ENCODE measurements at places on chromosomes 7 and 10.
A peak's percentile ranks its signal among the peaks of the same experiment; 100 is the strongest.

GRCh38 chr7:28986028-28986764 is 28.1 kb upstream of the TRIL start:
- no peak for DNase-seq

DNA sequence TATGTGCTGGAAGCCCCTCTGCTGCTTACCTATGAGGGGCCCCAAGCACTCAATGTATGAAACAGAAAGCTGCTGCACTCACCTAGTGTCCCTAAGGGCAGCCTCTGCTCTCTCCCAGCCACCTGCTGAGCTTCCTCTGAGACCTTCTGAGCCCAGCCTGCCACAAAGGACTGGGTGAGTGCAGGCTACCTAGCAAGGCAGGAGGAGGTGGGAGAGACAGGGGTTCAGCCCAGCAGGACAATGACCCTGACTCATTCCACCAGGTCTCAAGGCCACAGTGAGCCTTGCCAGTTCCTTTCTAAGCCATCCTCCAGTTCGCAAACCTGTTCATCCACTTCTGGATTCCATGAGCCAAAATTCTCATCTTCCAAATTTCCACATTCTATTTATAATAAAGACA is 16.3 kb downstream of the VOPP1 start:
- no peak for DNase-seq

DNA sequence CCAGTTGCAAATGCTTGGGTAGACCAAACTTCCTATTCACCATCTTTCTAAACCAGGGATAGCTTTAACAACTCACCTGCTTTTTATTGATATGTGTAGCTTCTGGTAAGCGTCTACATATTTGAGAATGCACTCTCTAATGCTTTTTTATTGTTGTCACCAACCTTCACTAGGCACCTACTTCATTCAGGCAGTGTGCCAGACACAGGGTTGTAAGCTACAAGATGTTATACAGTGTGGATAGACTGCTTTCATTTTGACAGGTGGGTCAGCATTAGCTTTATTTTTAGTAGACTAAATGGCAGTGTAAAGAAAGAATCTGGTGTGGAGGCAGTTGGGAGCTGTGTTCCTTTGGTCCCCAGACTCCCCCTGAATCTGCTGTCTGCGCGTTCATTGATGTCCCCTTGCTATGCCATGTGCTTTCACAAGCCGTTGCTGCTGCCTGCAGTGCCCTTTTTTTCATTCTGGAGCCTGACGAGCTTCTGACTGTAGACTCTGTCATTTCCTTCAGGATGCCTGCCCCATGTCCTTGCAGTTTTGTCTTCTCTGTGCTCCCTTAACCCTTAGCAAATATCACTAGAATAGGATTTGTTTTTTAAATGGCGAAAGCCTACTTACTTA is 32.1 kb downstream of the NRF1 start:
- DNase-seq: no peak

DNA sequence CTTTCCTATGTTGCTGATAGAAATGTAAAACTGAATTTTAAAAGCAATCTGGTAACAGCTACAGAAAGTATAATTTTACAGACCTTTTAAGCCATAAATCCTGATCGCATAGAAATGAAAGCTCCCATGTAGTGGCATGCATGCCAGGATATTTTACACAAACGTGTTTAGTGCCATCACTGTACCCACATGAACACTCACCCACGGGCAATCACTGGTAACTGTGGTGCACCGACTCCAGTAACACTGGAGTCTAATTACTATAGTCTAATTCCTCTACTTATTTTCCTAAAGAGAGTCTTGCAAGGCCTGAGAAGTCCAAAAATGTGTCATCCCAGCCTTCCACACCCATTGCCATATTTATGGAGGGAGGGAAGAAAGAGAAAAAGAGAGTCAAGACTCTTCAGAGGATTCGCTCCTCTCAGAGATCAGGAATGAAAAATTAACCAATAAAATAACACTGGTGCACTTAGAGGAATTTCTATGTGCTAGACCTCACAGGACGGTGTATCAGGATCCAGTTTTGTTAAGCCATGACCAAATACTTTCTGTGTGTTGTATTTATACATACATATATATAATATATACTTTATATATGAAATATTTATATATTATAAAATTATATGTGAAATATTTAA is 48.9 kb upstream of the AKR1C1 start:
- no peak for DNase-seq

DNA sequence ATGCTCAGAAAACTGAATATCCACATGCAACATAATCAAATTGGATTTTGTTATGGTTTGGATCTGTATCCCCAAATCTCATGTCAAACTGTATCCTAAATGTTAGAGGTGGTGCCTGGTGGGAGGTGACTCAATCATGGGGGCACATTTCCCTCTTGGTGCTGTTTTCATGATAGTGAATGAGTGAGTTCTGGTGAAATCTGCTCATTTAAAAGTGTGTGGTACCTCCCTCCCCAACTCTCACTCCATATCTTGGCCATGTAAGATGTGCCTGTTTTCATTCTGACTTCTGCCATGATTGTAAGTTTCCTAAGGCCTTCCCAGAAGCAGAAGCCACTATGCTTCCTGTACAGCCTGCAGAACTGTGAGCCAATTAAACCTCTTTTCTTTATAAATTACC is 239.6 kb upstream of the KLF14 start:
- DNase-seq: peak; percentile 56

DNA sequence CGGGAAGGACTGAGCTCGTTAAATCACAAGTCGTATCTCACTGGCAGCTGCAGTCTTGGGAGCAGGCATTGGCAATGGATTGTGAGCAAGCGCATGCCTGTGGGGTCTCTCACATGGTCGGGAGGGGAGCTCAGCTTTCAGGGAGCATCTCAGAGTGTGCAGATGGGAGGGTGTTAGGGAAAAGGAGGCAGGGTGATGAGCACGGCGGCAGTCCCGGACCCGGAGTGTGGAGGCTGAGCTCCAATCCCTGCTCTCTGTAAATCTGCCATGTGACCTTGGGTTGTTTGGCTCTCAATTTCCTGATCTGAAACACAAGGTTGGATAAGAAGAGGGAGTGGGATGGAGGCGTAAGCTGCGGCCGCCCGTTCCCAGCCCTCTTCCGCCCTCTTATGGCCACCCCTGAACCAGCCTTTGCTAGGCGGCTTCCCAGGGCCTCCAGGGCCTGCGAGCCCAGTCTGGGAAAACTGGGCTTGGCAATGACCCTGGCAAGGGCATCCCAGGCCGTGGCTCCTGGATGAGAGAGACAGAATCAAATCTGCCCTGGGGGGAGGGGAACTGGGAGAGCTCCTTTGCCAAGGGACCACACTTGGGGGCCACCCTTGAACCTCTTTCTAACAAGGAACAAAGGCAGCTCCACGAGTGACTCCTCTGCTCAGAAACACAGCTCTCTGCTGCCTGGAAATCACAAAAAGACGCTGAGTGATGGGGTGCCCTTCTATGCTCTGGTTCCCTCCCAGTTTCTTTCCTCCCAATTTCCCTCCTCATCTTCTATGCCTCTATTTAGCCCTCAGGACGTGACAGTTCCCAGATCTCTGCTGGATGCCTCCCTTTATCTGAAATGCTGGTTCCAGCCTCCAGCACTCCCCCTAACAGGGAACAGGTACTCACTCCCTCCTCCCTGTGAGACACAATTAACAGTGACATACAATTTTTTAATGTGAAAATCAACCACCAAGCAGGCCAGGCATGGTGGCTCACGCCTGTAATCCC is 41.7 kb upstream of the LOXL4 start:
- peak; percentile 9 for DNase-seq

DNA sequence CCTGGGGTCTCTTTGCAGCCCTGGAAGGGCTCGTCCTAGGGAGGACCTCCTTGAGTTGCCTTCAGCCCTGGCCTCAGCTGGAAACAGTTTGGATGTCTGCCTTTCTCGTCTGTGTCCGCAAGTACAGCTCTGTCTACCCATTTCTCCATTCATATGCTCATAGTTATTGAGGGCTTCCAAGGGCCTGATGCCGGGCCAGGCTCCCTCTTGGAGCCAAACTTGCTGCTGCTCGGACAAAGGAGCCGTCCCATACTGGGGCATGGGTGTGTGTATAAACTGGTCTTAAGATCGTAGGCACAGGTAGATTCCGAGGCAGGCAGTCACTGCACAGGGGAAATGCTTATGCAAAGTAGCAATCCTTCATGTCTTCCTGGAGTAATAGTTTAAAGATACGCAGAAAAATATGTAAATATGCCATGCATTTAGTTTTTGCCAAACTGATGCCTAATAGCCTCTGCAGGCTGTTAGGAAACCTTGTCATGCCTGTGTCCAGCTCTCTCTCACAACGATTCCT is 117.0 kb upstream of the BTBD16 start:
- DNase-seq: no peak

DNA sequence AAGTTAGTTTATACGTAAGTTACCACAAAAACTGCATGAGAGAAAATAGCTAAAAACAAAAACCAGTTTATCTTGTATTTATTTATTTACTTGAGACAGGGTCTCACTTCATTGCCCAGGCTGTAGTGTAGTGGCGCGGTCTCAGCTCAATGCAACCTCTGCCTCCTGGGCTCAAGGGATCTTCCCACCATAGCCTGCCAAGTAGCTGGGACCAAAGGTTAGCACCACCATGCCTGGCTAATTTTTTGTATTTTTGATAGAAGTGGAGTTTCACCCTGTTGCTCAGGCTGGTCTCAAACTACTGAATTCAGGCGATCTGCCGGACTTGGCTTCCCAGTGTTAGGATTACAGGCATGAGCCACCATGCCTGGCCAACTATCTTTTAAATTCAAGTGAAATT is 277.4 kb downstream of the PLXDC2 start:
- DNase-seq: no peak

DNA sequence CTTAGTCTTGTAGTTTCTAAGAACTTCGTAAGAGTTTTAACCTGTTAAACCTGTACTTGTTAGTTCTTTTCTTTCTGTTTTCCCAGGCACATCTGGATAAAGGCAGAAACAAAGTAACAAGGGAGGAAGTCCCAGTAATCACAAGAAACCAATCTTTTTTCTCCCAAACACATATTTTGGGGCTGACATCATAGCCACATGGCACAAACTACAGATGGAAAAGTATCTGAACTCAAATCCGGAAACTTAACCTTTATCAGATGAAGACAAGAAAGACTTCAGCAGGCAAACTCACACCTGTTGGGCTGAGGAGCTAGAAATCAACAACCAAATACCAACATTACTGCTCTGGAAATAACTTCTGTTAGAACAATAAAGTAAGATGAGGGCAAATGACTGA is 67.1 kb downstream of the CUBN start:
- DNase-seq: no peak

DNA sequence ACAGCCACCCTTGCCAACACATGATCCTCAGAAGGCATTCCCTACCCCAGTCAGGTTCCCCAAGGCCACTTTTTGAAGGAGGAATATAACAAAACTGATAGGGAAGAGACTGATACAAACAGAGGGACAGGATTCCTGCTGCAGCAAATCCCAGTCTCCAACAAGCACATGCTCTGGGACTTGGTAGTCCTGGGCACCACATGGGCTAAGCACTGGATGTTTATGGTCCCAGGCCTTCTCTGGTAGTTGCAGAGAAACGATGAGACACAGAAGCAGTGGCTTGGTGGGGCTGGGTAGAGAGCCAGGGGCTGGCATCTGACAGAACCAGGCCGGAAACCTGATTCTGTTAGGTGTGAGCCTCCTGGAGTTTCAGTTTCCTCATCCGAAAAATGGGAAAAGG is 3.2 kb downstream of the VSTM4 start:
- DNase-seq: no peak

DNA sequence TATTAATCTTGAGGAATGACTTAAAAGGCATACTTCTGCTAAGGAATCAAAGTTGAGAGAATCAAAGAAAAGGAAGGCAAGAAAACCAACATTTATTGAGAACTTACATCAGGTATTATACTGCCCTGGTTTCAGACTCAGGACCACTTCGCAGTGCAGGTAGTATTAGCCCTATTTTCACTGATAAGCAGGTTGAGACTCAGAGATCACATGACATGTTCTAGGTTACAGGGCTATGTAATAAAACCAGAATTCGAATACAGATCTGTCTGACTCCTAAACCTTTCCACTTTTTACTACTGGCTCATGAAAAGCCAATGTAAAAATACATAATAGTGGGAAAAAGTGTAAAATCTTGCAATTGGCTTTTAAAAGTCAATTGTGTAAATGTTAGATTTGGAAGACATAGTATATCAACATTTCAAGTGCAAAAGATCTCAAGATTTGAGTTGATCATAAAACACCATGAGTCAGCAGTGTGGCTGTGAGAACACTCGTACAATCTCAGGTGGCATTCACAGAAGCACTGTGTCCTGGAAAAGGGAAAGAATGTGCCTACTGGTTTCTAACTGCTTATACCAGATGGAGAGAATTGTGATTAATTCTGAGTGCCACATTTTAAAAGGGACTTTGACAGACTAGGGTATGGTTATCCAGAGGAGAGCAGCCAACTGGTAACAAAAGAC is 195.8 kb upstream of the MKLN1 start:
- DNase-seq: no peak

DNA sequence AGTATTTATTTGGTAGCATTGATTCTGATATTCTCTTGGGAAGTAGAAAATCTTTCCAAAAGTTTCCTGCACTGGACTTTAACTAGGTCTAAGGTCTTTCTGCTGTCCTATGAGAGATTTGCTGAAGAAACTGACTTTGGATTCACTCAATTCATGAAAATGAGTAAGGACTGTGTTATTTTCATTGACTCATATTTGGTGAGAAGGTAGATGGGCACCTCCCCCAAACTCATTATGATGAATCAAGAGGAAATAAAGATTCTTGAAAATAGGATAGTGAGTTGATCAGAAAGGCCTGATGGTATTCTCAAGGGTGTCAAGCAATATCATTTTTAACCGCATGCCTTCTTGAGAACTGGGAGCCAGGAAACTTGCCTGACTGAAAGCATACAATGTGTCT is 110.3 kb downstream of the RNF133 start:
- DNase-seq: no peak

Data from activated CD4-positive, alpha-beta T cell treated with anti-CD3 and anti-CD28 coated beads, Interleukin-10, Interleukin-2, amounts not matched to agents 100 ng/mL and 50 ng/mL, durations not matched to agents 16 hours and 8 hours (primary cell).